ENCODE measurements at places on chromosomes 5 and 9. TPM values are rescaled to one million over a fixed set of nuclear protein-coding genes. Genes with fewer than 3 reads are reported as not detected.

Gene CSF1R
- total RNA-seq, result 3.2 TPM

Gene CTSV
- under 0.01 TPM for total RNA-seq

Gene ZNF608
- total RNA-seq, result 5.9 TPM

Gene ACTBL2
- total RNA-seq, result not detected

Gene OTP
- under 0.01 TPM for total RNA-seq

Gene SLC36A2
- under 0.01 TPM for total RNA-seq

Gene CXCL14
- total RNA-seq, result under 0.01 TPM

Gene ANKRA2
- 14.8 TPM for total RNA-seq

Gene CCL19
- total RNA-seq, result not detected

Gene HEMGN
- 15.1 TPM for total RNA-seq

Gene P4HA2
- total RNA-seq, result 0.54 TPM

- DNase-seq, result no peak
These were observed 70.9 kb upstream of the PPP1R26 start for GRCh38 chr9:135408476-135409254.

GRCh38 chr5:42900734-42901133 lies 89.0 kb upstream of the SELENOP start:
- no peak for DNase-seq

GRCh38 chr9:126945682-126946081 lies 31.1 kb downstream of the RALGPS1 start:
- no peak for DNase-seq

GRCh38 chr5:84650429-84650828 lies 265.7 kb upstream of the EDIL3 start:
- no peak for DNase-seq

- DNase-seq, result no peak
These were observed 12.9 kb downstream of the RALGDS start for GRCh38 chr9:133107961-133108793.

DNA sequence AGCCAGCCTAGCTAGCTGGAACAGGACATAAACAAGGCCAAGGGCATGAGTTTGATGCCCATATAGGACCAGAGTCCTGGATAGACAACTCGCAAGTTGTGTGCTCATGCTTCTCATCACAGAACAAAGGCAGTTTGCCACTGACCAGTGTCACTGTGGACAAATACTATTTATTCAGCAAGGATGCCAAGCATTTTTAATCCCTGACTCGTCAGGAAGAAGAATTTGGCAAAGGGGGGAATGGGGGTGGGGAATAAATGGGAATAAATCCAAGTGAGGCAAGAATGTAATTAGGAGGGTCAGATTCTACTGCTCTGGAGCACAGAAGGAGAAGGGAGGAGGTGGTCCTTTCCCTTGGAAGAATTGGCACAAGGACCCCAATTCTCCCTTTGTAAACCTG lies 46.8 kb upstream of the ANKRD55 start:
- no peak for DNase-seq

DNA sequence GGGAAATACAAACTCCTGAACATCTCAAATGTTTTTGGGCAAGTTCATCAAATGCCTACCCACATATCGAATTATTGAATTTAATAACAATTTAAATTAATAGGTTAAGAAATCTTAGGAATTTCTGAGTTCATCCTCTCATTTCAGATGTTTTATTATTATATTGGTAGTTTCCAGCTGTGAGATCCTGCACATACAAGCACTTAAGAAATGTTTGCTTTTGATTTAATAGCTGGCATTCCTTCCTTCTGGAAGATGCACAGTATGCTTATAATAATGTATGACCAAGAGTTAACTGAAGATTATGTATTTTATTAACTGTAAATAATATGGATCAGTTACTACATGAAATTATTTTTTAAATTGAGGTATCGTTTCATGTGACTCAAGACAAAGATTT lies 13.9 kb downstream of the TNPO1 start:
- no peak for DNase-seq

- no peak for DNase-seq
These were observed 118.2 kb upstream of the RPS23 start for GRCh38 chr5:82396396-82396795.

GRCh38 chr9:109253637-109254284 lies 67.1 kb downstream of the EPB41L4B start:
- DNase-seq, result no peak

- DNase-seq, result peak; percentile 83
These were observed 32.8 kb downstream of the ARPC5L start for GRCh38 chr9:124894741-124895170.

DNA sequence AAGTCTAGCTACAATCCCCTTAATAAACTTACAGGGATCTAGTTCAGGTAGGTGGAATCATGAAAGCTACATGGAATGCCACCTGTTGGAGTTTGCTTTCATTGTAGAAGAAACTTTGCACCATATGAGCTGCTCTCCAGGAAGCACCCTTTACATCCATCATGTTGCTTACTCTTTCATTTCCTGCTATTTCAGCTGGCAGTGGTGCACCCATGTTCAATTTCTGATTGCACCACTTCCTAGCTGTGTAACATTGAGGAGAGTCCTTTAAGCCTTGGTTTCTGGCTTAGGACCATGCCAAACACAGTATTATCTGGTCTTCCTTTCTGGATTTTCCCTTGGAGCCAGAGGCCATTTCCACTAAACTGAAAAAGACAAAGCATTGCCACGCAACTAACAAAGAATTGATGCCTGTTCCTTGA lies 123.3 kb upstream of the SLC12A2 start:
- DNase-seq, result no peak

DNA sequence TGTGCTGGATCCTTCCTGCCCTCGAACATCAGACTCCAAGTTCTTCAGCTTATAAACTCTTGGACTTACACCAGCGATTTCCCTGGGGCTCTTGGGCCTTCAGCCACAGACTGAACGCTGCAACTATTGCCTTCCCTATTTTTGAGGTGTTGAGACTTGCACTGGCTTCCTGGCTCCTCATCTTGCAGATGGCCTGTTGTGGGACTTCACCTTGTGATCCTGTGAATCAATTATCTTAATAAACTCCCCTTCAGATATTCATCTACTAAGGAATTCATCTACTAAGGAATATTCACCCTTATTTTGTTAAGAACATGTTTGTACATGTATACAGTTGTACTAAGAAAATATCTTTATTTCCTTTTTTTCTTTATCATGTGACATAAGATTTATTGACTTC lies 1079.7 kb downstream of the CDH12 start:
- no peak for DNase-seq

GRCh38 chr5:175248416-175248905 lies 195.5 kb downstream of the DRD1 start:
- no peak for DNase-seq

DNA sequence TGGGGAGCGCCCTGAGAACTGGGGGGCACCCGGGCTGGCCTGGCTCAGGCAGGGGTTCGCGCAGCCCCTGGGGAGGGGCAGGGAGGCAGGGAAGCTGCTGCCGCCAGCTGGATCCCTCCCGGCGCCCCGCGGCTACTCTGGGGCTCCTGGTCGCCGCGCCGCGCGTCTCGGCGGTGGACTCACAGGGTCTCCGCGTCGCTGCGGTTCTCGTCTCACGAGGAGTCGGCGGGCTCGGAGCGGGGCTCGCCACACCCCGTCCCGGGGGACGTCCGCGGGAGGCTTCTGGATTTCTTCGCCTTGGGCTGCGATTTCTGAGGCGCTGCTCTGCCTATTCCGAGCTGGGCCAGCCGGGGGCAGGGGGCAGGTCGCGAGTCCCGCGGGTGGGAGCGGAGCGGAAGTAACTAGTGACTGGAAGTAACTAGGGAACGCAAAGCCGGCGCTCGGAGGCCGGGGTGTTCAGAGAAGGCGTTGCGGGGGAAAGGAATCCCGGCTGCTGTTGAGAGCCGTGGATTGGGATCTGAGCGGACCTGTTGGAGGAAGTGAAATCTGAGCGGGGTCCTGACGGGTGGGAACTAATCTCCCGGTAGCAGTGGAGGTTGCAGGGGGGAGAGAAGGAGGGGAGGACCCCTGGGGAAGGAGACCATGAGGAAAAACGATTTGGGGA lies 511 bp downstream of the CYSTM1 start:
- DNase-seq, result no peak

DNA sequence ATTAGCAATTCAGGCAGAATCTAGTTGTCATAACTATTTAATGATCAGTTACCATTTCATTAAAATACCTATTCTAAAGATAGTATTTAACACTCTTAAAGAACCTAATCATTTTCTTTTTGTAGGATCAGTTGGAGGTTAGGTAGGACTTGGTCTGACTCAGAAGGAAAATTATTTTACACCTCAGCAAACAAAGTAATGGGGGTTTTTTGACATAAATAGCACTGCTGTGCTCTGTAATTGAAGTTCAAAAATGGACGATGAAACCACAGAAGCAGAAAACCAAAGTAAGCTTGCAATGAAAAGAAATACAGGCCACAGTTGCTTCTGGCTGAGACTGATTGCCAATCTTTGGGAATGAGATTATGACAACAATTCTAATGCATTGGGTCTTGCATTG lies 187.0 kb upstream of the TRPM3 start:
- no peak for DNase-seq

GRCh38 chr5:173238312-173239232 lies 3.6 kb upstream of the NKX2-5 start:
- no peak for DNase-seq

GRCh38 chr5:56876327-56876726 lies 33.1 kb upstream of the SETD9 start:
- DNase-seq, result peak; percentile 20

DNA sequence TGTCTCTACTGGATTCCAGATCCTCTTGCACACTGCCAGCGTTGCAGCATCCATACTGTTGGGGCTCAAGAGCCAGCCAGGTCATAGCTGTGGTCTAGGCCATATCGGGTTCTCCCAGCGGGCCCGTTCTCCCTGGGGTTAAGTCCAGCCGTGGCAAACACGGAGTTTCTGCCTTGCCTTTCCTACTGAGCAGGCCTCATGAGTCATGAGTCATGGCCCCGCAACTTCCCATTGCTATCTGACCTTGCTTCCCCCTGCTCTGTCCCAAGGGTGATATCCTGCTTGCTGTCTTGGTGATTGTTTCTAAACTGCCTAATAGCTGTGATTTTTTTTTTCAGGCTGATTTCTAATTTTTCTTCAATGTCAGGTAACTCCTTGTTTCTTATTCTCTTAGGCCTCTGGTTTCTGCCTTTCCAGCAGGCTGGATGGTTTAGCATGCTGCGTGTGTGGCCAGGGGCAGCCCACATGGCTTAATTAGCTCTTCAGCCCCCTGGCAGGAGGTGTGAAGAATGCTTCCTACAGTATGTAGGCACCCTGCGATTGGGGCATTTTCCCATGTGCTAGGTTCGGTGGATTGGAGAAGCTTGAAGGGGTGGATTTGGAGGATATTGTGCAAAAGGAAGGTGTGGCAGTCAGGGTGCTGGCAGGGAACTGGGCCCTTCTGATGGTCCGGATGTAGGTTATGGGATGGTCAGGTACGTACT lies 18.7 kb downstream of the DAPK1 start:
- DNase-seq, result peak; percentile 87

GRCh38 chr9:33340186-33340585 lies 49.9 kb downstream of the NFX1 start:
- no peak for DNase-seq

GRCh38 chr9:112168197-112168596 lies 6.9 kb downstream of the SUSD1 start:
- no peak for DNase-seq

GRCh38 chr5:160175438-160176218 lies 53.7 kb upstream of the FABP6 start:
- DNase-seq, result no peak

DNA sequence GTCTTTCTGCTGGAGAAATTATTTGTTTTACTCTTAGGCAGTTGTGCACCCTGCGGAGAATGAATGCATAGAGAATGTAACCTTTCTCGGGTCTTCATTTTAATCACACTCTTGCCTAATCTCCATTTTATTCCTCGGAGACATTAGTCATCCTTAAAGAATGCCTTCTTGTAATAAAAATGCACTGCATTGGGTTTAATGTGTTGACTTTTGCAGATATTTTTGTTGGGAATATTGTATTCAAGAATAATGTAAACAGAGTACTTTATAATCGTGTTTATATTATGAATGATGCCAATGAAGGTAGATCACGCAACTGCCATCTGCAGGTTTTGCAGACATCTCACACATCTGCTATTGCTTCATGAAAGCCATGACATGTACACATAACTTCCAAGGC lies 1093.9 kb upstream of the CDH6 start:
- no peak for DNase-seq

GRCh38 chr9:130073373-130073772 lies 19.7 kb downstream of the GPR107 start:
- no peak for DNase-seq
